Neural crest cell (in vitro differentiated cells): ENCODE measurements at places on chromosomes 13 and 19. TPM values are rescaled to one million over a fixed set of nuclear protein-coding genes. Genes with fewer than 3 reads are reported as not detected.

Gene C1QTNF9B
- not detected in 2 replicates for total RNA-seq

Gene ZNF528
- 7.7 and 8.3 TPM in 2 replicates for total RNA-seq

Gene SHD
- total RNA-seq = 2.7 and 4.5 TPM in 2 replicates

- no peak for DNase-seq
Observed at GRCh38 chr13:49113526-49114286, 106.4 kb upstream of the MLNR start.
